ENCODE measurements at places on chromosomes 7 and 10.

DNA sequence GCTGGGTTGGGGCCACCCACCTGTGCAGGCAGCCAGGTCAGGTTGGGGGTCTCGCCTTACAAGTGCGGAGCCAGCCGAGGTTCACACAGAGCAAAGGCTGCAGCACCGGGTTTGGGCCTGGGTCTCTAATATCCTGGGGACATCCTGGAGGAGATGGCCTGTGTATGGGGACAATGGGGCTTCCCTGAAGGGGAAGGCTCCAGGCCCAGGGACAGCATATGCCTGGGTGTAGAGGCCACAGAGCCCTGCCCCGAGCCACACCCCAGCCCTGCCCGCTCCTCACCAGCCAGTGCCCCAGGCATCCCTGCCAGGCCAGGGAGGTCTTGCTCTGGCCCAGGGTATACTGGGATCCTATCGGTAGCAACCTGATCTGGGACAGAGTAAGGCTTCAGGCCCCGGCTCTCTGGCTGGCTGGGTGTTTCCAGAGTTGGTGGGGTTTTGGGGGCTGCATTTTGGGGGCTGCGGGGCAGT lies 9.1 kb downstream of the TTYH3 start:
- DNase-seq: no peak

DNA sequence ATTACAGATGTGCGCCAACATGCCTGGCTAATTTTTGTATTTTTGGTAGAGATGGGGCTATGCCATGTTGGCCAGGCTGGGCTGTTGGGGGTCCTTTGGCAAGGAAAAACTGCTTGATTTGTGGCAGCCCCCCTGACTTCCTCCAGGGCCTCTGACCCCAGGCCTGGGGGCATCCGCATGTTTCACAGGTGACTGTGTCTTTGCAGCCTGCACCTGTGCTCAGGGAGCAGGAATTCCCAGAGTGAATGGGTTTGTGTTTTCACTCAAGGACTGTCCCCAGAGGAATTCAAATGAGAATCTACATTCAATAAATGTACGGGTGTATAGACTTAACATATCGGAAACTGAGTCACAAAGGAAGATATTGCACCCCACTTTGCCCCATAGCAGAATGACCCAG lies 11.6 kb upstream of the CLIP2 start:
- DNase-seq: no peak

GRCh38 chr10:75244487-75245353 lies 9.0 kb upstream of the COMTD1 start:
- DNase-seq: no peak

DNA sequence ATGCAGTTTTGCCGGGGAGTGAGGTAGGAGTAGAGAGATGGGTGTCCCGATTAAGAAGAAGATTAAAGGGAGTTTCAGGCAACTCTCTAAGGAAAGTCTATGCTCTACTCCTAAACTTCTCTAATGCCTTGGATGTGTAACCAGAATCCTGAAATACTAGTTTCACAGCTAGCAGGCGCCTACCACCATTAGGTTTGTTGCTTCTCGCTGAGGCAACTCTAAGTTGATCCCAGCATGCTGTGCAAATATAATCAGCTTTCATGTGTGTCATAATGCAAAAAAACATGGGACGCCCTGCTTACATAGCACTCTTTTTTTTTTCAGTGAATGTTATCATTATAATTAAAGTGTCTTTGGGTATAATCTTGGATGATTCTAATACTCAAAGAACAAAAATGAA lies 50.4 kb upstream of the FAM3C start:
- no peak for DNase-seq

- no peak for DNase-seq
Measured at GRCh38 chr7:146076344-146076743, 40.3 kb upstream of the CNTNAP2 start.
